ENCODE measurements at places on chromosomes 5 and 9.

GRCh38 chr9:73053543-73053942, 98.1 kb upstream of the ANXA1 start:
- no peak for DNase-seq

GRCh38 chr9:77531400-77531799, 116.7 kb downstream of the GNA14 start:
- DNase-seq, result no peak

- DNase-seq, result no peak
Observed at GRCh38 chr5:21806271-21806670, 1046.9 kb downstream of the CDH12 start.

GRCh38 chr5:96931605-96932004, 4.3 kb upstream of the LNPEP start:
- no peak for DNase-seq

DNA sequence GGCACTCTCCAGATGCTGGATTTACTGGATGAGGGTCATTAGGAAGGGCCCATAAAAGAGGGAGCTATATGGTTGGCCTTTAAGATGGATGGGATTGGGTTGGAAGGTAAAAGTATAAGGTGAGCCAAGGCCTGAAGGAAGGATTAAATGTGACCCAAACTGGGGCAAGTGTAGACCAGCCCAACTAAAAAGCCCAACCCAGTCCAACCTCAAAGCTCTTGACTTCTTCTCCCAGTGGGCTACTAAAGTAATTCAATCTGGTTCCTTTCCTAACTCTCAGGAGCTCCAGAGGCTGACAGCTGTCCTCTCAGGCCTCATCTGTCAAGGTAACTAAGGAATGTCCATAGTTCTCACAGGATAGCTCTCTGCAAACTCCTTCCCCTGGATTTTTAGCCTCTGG, 122.2 kb upstream of the EFNA5 start:
- no peak for DNase-seq

DNA sequence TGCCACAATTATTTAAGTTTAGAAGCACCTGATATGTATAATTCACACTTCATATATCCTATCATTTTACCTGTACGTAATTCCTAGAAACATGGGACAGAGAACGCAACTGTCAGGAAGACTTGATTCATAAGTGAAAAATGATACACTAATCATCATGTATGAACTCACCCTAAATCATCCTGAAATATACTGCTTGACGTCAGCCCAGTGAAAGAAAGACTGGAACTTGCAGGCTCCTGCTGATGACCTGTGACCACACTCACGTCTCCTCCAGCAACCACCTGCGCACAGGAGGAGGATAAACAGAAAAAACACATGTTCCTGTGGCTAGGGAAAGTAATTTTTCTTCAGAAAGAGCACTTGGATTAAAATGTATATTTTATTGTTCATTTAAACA, 169.7 kb downstream of the MPDZ start:
- no peak for DNase-seq

DNA sequence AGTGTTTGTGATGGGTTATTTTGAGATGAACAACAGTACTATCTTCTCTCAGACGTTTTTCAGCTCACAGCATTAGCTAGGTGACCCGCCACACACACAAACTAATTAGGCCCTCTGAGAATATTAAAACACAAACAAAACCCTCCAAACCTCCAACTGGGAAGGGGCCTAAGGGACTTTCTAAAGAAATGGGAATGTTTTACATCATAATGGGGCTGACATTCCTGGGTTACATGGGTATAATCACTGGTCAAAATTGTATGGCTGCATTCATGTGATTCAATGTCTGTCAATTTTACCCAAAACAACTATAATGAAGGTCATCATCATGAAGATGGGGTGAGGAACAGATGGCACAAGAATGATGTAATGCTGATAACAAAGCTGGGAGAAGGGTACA, 59.6 kb downstream of the SPTLC1 start:
- no peak for DNase-seq

DNA sequence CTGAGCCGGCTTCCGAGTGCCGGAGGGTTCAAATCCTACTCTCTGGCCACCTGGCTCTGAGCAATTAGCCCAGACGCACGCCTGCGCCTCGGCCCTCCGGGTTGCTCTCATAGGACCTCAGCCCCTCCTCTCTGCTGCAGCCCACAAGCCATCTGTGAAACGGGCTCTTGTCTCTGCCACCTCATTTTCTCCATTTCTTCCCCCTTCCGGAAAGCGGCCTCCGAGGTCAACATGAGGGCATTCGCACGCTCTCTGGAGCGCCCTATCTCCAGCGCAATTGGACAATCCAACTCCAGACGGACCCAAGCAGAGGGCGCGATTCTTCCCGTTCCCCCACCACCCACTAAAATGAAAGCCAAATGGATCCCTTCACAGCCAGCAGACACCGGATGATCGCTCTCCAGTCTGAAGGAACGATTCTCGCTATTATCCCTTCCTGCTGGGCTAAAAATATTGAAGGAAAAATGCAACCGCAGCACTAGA, 41.5 kb downstream of the VAV2 start:
- no peak for DNase-seq

DNA sequence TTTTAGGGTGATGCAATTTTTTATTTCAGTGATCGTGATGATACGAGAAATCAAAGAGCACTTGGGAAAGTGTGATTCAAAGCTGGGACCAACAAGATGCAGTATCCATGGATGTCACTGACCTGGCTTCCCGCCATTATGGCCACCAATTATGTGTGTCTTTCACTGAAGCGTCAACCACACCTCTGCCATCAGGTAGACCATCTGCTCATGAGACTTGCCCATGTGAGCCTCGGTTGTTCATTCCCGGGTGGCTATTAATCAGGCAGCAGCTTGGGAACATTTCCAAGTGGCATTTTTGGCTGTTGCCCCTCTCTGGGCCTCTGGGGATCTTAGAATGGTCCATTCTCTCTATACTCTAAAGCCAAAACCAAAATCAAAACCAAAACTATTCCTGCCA, 436.0 kb upstream of the ADAMTSL1 start:
- DNase-seq, result no peak

DNA sequence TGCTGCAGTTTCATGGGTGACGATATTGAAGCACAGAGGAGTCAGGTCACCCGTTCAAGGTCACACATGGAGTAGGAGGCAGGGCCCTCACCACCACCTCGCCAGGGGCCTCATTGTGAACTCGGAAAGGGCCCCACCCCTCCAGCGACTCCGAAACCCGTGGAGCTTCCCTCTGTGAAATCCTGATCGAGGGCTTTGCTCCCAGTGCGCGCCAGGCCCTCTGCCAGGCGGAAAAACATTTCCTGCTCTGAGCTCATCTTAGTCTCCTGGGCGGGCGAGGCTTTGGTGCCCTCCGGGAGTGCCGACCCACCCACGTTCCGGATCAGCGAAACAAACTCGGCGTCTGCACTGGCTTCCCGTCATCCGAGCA, 75.0 kb upstream of the FCN1 start:
- DNase-seq, result no peak

- no peak for DNase-seq
Observed at GRCh38 chr5:55691265-55692105, 20.6 kb downstream of the SLC38A9 start.
